GDM1 (cell line): ENCODE measurements at places on chromosomes 1 and 21.

GRCh38 chr1:205188596-205188995 lies 22.9 kb downstream of the DSTYK start:
- no peak for DNase-seq

DNA sequence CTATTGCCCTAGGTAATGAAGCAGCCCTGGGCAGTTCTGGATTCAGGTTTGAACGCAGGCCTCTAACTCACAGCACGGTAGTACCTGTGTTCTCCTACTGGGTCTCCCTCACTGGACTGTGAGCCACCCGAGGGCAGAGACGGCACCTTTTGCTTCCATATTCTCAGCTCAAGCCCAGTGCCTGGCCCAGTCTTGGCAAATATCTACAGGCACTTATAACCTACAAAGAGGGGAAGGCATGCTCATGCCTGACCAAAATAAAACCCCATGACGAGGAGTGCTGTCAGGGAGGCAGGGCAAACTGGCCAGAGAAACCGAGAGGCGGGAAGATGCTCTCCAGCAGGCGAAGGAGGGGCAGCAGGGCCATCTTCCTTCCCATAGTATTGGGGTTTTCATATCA lies 91.1 kb downstream of the DDX20 start:
- no peak for DNase-seq

DNA sequence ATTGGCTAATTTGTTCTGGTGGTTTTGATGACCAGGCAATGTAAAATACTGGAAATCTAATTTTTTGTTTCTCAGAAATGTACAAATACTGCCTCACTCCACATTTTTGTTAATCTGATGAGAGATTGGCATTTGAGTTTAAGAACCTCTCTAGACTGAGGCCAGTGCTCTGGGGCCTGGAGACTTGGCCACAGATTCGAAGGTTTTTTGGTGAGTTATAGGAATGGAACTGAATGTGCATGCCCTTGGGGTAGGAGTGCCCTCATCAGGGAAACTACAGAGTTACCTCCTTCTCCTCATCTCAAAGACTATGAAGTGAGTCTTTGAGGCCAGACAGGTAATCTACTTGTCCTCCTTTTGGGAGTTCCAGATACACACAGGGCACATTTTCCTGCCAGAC lies 347.9 kb downstream of the LTN1 start:
- no peak for DNase-seq

DNA sequence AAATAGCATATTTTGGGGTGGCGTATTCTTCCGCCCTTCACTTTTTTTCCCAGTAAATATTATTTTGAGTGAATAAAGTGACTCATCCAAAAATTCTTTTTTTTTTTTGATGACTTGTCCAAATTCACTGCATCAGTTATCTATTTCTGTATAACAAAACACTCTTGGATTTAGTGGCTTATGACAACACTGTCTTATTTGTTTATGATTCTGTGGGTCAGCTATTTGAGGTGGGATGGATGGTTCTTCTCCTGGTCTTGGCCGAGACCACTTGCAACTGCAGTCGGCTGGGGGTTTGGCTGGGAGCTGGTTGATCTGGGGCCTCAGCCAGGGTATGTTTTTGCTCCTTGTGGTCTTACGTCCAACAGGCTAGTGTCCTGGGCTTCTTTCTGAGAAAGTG lies 39.9 kb upstream of the SRSF10 start:
- DNase-seq = no peak

DNA sequence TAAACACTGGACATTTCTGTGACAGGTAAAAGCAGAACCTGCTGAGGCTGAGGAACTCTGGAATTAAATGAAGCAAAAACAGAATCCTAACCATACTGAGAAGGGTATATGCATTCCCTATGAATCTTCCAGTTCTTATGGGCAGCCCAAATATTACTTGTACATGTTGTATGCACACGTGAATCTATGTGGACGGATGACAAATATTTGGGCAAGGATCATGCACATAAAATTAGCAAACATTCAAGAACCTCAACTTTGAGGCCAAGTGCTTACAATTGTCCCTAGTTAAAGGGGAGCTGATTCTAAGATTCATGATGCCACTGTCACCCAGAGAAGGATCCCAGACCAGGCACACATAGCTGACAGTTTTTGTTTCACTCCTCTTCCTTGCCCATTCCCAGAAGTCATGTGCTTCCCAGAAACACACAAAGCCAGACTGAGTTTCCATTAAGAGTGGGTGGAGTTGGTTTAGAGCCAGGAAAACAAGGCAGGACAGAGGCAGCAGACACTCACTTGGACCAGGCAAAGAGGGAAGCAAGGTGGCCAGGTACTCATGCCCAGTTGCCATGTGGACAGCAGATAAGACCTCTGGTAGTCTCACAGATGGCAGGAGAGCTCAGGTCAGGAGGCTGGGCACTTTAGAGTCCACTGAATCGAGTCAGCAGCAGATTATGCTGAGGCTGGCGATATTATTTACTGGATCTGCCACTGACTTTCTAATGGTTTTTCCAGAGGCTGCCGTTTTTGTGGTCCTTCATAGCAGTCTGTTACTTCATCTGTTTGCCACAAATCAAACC lies 25.6 kb downstream of the AK2 start:
- no peak for DNase-seq

DNA sequence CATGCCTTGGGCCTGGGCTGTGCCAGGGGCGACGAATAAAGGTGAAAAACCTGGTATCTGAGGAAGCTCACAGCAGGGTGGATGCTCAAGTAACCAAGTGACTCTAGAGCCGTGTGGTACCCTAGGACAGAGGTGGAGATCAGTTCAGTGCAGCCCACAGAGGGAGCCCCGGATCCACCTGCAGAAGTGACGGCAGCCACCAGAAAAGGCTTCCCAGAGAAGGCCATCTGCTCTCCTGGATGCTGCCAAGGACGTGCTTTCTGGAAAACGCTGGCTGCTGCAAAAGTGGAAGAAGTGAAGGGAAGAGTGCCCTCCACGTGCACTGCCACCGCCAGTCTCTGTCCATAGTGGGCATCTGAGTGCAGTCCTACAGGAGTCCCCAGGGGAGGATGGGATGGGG lies 27.7 kb downstream of the TMCO4 start:
- no peak for DNase-seq

- DNase-seq = no peak
Measured at GRCh38 chr1:70887936-70888335, 159.7 kb downstream of the PTGER3 start.

DNA sequence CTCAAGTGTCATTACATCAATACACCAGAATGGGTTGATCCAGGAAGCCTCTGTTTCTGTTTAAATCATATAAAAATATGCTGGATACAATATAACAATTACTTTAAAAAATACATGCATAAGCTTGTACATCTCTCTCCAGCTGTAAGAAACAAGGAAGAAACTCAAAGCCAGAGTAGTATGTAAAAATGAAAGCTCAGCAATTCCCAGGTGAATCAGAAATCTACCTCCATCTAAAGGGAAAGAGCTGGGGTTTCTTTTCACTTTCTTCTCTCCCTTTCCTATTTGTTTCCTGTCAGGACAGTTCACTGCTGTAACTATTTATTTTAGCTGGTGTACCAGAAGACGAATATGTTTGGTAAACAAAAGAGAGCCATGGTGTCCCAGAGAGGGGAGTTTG lies 301.0 kb upstream of the C1orf87 start:
- DNase-seq = no peak

DNA sequence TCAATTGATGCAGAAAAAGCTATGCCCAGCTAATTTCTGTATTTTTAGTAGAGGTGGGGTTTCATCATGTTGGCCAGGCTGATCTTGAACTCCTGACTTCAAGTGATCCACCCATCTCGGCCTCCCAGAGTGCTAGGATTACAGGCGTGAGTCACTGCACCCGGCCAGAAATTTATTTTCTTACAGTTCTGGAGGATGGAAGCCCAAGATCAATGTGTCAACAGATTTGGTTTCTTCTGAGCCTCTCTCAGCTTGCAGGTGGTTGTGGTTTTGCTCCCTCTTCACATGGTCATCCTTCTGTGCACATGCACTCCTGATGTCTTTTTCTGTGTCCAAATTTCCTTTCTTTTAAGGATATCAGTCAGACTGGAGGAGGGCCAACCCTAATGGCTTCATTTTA lies 35.6 kb downstream of the SHCBP1L start:
- DNase-seq = no peak
